Glomerular endothelial cell (primary cell): ENCODE measurements at places on chromosomes 2 and 18.

GRCh38 chr2:98899041-98899702 lies 36.9 kb downstream of the CRACDL start:
- no peak for DNase-seq

- DNase-seq = no peak
Measured at GRCh38 chr18:12376034-12376753, 833 bp downstream of the AFG3L2 start.

GRCh38 chr2:230330725-230331124 lies 3.7 kb downstream of the SP140L start:
- no peak for DNase-seq

DNA sequence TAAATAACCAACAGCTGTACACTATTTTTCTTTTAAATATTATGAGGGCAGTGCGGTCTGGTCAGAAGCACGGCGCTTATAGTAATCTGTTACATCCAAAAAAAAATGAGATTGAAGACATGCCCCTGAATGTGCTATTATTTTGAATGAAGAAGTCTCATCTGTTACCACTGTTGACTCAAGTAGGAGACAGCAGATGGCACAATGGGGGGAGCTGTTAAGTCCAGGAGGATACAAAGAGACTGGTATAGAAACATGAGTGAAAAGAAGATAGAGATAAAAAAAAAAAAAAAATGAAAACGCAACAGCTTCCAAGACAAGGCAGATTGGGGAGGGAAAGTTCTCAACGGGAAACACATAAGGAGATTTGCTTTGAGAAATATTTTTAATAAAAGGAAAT lies 425.5 kb upstream of the PKDCC start:
- DNase-seq = no peak

DNA sequence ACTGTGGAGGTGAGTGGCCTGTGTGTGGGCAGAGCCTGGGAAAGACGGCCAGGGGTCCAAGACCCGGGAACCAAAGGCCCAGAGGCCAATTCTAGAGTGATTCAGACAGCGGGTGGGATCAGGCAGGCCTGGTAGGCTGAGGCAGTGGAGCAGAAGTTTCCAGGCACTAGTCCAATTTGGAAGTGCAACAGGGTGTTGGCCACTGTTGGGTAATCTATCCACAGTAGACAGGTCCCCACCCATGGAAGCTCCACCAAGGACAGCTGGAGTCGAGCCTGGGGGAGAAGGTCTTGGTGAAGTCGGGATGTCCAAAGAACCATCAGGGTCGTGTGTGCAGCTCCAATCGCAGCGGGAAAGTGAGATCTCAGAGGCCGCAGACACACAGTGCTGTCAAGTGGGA lies 125.8 kb upstream of the COPS8 start:
- DNase-seq = no peak

DNA sequence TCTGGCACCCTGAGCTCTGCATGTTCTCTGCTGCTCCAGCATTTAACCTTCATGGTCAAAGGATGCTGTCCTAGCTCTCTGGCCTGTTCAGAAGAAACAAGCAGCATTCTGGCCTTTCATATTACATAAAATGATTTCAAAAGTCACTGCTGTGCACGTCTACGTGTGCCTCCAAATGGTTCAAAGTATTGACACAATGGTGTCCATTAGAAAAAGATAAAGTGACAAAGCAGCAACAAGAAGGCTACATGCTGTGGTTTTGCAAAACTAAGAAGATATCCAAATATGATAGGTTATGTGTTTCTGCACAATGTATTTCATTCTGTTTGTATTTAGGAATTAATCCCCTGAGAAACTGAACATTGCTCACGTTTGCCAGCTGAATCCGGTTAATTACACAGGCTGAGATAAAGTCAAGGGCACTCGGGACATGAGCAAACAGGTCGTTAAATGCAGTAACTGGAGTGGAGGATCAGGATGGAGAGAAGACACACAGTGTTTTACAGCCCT lies 258.5 kb downstream of the DOK6 start:
- DNase-seq = no peak

DNA sequence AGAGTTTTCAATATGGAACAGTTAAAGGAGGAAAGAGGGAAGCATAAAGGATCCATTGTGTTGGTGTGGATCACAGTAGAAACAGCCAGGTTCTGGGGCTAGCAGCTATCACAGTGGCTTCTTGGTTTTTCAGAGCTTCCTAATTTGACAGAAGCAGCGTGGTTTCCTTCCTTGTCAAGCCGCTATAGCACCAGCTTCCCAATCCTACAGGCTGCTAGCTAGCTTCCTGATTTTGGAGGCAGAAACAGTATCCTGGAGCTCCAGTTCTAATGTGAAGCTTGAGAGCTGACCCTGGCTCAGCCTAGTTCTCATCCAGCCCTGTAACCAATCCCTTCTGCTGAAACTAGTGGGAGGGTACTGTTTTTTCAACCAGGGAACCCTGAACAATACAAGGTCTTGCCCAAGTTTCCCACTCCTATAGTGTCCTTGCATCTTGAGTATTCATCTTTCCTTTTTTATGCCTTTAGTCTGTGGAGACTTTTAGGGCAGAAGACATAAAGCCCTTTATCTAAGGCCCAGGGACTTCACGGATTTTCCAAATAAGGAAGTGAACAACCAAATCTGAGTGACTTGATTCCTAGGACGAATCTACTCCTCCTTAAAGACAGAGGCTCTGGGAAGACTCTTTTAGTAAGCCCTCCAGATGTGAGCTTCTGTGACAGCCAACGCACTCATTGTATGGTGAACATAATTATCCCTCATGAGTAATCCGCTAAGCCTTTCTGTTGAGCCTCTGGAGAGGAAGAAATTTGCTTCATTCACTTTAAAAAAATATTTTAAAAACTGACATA lies 33.8 kb downstream of the CCDC93 start:
- DNase-seq = no peak

DNA sequence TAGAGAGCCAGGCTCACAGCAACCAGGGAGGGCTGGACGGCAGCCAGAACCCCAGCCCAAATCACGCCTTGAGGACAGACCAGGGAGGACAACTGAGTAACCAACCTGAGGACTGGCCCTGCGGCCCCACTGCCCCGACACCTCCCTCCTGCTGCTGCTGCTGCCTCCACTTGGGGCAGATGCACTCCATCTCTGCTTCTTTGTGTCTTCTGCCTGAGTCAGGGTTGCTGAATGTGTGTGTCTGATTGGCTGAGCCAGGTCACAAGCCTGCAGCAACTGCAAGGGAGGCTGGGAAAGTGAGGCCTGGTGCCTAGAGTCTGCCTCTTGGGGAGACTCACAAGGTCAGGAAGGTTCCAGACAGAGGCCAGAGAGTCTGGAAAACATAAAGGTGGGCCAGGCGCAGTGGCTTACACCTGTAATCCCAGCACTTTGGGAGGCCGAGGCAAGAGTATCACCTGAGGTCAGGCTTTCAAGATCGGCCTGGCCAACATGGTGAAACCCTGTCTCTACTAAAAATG lies 83.4 kb downstream of the ZFP36L2 start:
- DNase-seq = no peak

DNA sequence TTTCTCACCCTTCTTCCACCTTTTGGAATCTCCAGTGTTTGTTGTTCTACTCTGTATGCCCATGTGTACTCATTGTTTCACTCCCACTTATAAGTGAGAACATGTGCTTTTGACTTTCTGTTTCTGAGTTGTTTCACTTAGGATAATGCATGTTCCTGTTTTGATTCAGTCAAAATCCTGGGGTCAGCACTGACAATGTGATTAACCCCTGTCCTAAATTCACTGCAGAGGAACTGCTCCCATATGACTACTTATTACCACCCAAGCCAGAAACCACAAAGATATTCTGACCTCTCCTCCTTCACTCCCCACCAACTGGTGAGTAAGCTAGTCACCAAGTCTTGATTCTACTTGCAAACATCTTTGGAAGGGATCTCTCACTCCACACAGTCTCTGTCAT lies 251.4 kb upstream of the TCF4 start:
- no peak for DNase-seq

- no peak for DNase-seq
Measured at GRCh38 chr2:184425083-184425482, 173.2 kb upstream of the ZNF804A start.

DNA sequence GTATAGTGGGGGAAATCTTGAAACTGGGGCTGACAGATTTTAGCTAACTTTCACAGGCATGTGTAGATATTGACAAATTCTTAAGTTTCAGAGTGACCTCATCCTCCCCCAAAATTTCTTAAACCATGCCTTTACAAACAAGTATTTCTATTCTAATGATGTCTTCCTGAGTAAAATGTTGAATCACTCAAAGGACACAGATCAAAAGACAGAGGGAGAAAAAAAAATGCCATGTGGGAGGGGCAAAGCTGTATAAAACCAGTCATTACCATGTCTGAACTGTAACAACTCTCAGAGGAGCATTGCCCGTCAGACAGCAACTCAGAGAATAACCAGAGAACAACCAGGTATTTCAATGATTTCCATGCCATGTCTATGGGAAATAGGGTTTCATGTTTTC lies at the start of gene SERPINB2:
Gene SERPINB2 (plus strand): TSS at position 282 of the 400 bp plus-strand sequence. CDS start 3,740 bp downstream, outside the sequence.
- no peak for DNase-seq

DNA sequence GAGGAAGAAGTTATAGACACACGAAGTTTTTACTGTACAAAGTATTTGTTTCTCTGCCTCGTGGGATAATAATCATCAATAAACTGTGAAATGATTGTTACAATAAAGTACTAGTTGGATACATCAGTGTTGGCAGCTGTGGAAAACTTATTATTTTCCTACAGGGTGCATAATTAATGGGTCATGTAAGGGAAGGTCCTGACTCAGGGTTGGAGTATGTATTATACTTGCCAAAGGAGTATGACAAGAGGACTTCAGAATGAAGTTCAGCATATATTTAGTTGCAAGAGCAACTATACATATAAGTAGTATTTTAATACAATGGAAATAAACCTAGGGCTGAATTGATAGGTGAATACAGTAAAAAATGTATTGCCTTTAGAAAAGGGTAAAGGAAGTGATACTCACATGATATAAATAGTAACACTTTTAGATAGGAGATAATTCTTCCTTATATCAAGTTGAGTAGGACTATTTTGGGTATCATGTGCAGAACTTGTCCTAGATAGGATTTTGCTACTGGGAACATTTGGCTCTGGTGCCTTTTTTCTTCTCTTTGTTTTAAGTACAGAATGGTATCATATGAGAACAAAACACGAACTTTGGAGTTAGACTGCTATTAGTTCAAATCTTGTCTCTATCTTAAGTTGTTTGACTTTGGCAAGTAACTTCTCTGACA lies 79.1 kb downstream of the PLCL1 start:
- no peak for DNase-seq
